ENCODE measurements at places on chromosomes 6 and 20.

DNA sequence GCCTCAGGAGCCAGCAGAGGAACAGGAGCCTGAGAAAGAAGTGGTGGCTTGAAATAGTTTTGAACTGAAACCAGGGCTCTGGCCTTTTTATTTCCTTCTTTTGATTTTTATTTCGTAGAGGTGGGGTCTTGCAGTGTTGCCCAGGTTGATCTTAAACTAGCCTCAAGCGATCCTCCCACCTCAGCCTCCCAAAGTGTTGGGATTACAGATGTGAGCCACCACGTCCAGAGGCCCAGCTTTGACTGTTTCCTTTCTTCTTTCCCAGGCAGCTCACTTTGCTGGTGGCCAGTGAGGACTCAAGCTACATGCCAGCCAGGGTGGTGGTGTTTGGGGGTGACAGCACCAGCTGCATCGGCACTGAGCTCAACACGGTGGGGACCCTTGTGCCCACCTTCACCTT is 20.5 kb downstream of the CUL9 start:
- no peak for DNase-seq

- DNase-seq, result no peak
Observed at GRCh38 chr6:99446076-99446475, 21.0 kb upstream of the PNISR start.

DNA sequence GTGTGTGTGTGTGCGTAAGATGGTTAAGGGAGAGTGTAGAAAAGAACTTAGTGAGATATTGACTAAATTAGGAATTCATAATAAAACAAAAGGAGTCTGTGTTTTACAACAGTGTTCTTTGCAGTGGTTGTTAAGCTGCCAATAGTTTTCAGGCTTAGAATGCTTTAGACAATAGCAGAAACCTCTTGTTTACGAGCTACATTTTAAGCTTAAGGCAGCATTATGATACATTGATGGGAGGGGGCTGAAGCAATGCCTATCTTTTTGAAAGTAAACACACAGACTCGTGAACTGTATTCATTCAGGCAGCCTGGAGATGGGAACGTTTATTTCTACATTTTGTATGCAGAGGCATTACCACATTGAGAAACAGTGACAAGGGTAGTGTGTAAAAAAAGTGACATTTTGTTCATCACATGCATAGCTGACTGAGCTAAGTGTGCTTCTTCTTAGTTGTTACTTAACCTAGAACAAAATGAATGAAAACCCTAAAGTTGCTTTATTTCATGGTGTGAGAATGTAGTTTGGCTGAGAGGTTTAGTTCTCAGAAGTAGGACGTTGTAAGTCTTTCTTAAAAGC is 21.2 kb downstream of the CLVS2 start:
- DNase-seq, result no peak

- no peak for DNase-seq
Observed at GRCh38 chr6:111382476-111383294, 100.3 kb downstream of the REV3L start.

DNA sequence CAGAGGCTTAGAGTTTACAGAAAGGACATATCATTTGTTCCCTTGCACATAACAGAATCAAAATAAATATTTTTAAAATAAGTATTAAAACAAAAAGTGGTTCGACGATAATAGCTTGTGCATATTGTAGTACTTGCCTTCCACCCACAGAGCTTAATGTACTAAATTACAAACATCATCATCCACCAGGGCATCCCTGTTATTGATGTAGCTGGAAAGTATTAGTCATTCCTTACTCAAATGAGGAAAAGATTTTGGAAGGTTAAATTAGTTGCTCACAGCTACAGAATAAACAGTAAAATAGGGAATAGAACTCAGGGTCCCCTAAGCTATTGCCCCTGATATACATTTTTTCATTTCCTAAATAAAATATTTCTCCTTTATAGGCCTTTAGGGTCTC is 150.3 kb downstream of the PTPRK start:
- DNase-seq, result no peak

DNA sequence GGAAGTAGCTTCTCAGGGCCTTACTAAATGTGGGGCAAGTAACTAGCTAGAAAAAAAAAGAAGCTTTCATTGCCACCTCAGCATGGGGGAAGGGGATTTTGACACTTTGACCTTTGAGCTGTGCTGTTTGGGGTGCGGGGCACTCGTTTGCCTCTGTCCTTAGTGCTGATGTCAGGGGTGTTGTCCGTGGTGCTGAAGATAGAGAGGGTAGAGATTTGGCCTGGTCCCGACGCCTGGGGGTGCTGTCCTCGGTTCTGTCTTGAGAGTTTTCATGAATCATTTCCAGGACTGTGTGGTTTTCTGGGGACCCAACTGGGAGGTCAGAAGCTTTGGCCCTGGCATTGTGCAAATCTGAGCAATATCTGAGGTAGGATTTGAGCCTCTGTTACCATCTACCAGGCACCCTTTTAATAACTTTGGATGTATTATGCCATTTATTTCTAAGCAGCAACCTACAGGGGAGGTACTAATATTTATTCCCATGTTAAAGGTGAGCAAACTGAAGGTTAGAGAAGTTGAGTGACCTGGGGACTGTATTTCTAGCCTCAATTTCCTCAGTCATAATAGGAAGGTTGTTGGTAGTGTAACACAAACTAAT is 78.0 kb downstream of the DLGAP4 start:
- no peak for DNase-seq

DNA sequence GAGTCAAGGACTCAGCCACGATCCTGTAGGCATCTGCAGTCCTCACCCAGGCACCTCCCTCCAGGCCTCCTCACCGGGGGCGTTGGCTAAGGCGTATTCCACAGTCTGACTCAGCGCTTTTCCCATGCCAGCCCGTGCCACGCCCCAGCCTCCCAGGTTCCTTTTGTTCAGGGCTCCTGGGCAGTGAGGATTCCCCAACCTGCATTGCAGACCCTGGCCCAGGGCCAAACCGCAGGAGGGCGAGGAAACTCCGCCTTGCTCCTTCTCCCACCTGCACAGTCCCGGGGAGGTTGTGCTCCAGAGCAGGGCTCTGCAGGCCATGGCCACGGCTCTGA is 202.8 kb upstream of the CST7 start:
- no peak for DNase-seq

DNA sequence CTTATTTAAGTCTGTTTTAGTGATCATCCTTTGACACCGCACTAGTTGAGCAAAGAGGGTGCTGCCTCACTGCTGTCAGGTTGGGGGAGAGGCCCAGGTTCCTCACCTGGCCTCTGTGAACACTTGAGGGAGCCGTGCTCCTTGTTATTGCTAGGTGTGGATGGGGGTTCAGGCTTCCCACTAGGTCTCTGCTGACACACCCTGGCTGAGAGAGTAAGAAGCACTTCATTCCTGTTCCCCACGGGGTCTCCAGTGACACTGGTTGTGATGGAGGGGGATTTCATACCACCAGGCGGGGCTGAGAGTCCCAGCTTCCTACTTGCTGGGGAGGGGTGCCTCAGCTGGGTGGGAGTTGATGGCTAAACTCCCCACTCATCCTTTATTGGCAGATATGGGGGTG is 11.1 kb upstream of the NOTCH4 start:
- no peak for DNase-seq

DNA sequence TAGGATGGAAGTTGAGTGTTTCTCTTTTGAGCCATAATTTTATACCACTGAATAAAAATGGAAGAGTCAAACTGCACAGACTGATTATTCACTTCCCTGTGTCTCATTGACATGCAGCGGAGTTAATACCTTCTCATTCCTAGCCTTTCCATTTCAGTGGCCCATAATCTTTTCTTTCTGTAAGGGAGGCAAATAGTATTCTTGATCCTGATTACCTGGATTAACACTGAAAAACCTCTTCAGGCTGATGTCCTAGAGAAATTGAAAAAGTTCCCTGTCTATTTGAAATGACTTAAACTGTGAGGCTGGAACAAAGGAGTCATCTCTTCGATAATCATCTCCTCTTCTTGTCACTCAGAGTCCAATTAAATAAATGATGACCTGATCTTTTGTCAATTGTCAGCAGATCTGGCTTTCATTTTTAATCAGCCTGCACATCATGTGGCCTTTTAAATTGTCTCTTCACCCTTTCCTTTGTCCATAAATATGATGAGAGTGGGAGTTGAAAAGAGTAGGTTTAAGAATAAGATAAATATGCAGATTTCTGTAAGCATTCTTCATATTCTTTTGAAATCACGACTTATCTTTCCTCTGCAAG is 713.0 kb downstream of the EPM2A start:
- DNase-seq, result no peak

Data from glutamatergic neuron (in vitro differentiated cells).